SK-N-SH (cell line): ENCODE measurements at places on chromosomes 3 and 15.
A peak's percentile ranks its signal among the peaks of the same experiment; 100 is the strongest.

- peak; percentile 65 for DNase-seq
These were observed 17.0 kb upstream of the MUC4 start for GRCh38 chr3:195828762-195829161.

DNA sequence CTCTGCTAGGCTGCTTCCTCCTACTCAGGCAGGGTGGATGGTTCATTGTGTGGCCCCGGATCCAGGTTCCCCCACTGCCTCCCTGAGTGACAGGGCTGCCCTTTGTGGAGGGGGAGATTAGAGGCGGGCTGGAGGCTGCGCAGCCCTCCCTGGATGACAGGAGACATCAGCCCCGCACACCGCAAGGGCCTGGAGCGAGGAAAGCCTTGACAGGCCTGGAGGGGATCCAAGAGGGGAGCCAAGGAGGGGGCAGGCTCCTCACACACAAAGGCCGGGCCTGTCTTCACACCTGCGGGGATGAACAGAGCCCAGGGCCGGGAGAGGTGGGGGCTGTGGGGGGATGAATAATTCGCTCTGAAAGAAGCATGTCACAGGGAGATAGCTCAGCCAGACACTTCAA is 72.9 kb downstream of the RPN1 start:
- DNase-seq = no peak

- DNase-seq = no peak
These were observed 5.7 kb downstream of the EXOSC7 start for GRCh38 chr3:44981751-44982150.

- DNase-seq = no peak
These were observed 12.4 kb downstream of the GNB4 start for GRCh38 chr3:179438841-179439240.

GRCh38 chr15:44654858-44655257 is 8.6 kb downstream of the SPG11 start:
- DNase-seq = no peak

- DNase-seq = no peak
These were observed 185.1 kb upstream of the TGFBR2 start for GRCh38 chr3:30421266-30421665.

GRCh38 chr3:12179441-12179840 is 20.7 kb upstream of the TIMP4 start:
- DNase-seq = no peak

- no peak for DNase-seq
These were observed 94.4 kb upstream of the NR2E3 start for GRCh38 chr15:71715914-71716313.

- no peak for DNase-seq
These were observed 268.2 kb upstream of the LYSMD4 start for GRCh38 chr15:100001405-100001804.

GRCh38 chr15:39665629-39666250 is 84.9 kb downstream of the THBS1 start:
- DNase-seq = no peak

GRCh38 chr15:36251450-36251849 is 328.0 kb upstream of the CDIN1 start:
- no peak for DNase-seq

GRCh38 chr3:136109499-136109898 is 86.6 kb downstream of the MSL2 start:
- DNase-seq = no peak

GRCh38 chr3:15808679-15809310 is 11.0 kb upstream of the ANKRD28 start:
- DNase-seq = no peak

DNA sequence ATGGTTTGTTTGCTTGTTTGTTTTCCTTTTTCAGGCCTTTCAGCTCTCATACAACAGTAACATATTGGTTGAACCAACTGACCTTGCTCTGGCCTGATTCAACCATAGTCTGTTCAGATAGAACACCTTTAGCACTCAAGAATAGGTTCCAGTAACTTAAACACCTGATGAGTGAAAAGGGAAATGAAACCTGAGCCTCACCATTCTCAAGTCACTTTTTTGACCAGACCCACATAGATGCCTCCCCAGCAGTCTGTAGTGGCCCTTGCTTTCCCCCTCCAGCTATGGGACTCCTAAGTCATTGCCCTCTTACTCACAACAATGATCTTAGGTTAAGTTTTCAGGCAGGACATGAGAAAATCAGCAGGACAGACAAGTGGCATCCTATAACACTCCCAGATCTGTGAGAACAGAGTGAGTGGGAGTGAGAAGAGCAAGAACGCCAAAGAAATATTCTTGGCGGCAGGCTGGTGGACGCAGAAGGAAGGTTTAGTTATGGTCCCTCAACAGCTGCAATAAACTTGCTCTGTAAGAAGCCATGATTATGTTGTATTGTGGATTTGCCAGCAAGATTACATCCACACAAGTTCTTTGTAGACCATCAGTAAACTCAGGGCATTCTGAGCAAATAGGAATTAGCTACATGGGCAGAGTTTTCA is 367.5 kb downstream of the MECOM start:
- no peak for DNase-seq

- DNase-seq = no peak
These were observed 242.6 kb upstream of the TPM1 start for GRCh38 chr15:62799919-62800318.

GRCh38 chr3:172104471-172105072 is 65.2 kb downstream of the FNDC3B start:
- DNase-seq = peak; percentile 12

GRCh38 chr3:77204788-77205187 is 164.9 kb downstream of the ROBO2 start:
- no peak for DNase-seq

DNA sequence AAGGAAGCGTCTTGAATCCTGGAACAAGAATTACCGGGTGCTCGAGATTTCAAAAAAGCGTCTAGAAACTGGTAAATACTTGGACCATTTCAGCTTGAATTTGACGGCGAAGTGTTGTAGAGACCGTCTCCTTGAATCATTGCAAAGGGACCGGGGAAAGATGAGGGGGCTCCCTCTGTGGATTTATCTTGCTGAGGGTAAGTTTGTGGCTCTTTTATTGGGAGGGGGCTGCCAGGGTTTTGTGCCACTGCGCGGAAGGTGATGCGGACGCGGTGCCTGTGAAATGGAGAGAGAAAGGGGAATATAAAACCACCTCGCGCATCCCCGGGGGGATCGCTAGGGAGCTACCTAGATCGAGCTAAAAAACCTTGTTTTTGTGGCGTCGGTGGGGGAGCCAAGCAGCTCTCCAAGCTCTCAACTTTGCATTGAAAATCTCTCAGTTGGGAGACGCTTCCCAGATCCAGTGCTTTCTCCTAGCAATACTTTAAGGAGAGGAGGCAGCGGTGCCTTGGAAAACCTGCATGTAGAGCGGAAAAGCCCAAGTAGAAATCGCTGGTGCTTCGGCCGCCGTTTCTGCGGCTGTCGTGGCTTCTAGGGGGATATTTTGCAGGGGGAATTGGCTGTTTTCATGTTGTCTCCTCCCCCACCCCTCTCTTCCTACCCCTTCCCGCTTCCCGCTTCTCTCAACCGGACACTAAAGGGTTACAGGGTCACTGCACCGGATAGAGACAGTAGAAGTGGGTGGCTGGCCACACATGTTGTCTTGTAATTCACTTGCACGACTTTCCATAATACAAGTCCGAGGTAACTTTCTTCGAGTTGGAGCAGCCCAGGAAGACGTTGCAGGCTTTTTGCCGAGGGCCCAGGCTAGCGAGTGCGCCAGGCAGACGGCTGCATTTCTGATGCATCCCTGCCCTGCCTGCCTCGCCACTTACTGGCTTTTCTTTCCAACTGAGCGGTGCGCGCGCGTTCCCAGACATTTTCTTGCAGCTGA is 187.6 kb downstream of the NLGN1 start:
- DNase-seq = peak; percentile 30

DNA sequence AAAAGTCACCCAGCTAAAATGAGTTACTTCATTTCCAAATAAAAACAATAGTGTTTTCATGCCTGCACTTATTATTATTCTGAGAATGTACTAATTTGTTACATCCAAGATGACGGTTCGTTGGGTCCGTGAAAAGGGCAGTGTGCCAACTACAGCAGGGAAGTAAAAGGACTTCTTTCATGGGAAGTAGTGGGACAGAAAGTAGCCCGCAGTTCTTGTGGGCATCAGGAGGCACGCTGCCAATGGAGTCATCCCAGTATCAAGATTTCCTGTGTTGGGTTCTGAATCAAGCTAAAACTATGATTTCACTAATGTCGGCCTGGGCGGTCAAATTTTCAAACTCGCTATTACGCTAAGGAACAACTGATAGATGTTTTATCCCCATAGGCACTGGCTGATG is 254.5 kb upstream of the SOX2 start:
- no peak for DNase-seq

GRCh38 chr3:473033-473800 is 276.7 kb downstream of the CHL1 start:
- DNase-seq = no peak

DNA sequence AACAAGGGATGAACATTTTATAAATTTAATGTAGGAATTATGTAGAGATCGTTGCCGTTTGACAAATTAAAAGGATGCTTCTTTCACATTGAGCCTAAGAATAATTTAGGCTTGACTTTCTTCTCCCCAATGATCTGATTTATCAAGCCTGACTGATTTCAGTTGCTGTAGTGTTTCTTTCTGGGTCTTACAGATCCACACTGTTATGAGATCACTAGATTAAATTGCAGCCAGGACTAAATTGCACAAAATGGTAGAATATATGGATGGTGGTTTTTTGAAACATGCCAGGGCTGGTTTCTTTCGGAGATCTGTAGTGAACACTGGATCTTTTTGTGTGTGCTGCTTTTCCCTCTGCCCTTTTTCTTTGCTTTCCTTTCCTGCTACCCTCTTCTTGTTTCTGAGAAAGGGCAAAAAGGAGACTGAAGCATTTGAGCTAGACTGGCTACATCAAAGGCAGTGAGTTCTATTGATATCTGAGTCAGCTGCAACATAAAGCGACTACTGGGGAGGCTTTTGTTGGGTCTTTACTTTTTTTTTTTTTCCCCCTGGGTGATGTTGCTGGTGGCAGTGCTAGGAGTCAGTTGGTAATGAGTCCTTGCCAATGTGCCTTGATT is 83.0 kb downstream of the AKAP13 start:
- no peak for DNase-seq

DNA sequence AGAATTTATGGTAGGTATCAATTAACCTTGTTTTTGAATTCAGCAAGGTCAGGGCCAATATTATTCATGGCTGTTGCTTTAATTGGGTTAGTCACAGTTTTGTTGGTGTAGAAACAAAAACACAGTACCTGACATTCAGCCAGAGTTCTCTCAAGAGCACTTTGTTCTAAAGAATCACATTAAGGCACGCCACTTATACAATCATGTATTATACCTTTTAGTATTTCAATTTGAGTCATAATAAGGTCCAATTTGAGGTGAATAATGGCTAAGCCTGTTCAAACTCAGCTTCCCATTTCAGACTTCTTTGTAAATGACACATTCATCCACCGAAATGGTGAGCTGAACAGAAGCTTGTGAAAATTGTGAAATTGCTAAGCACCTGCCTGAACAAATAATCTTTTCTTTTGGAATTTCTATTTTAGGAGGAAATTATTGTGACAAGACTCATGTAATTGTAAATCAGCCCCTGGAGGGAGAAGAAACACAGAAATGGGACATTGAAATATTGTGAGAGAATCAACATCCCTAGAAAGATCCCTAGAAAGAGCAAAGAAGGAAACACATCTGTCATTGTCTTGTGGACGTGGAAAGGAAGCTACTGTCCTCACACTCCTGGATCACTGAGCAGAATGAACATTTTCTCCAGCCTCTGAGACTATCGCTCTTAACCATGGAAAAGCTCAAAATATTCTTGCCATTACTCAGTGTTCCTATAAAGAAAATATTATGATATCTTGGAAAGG is 29.3 kb downstream of the RIOX2 start:
- DNase-seq = no peak

DNA sequence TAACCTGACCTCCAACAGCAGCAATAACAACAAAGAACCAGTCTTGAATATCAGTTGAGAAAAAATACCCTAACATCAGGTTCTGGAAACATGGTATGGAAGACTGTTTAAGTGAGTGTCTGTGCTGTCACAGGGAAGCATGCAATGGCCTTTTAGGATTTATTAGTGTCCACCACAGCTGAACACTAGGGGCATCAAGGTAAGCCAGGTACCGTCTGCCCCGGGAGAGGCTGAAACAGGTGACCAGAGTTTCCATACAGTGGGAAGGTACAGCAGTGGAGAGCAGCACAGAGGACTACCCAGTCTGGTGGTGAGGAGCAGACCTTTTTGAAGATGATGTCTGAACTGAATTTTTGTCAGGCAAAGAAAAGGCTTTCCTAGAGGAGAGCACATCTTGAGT is 18.4 kb downstream of the ZDHHC23 start:
- no peak for DNase-seq

- DNase-seq = no peak
These were observed 190.6 kb downstream of the TCF12 start for GRCh38 chr15:57109005-57109404.

DNA sequence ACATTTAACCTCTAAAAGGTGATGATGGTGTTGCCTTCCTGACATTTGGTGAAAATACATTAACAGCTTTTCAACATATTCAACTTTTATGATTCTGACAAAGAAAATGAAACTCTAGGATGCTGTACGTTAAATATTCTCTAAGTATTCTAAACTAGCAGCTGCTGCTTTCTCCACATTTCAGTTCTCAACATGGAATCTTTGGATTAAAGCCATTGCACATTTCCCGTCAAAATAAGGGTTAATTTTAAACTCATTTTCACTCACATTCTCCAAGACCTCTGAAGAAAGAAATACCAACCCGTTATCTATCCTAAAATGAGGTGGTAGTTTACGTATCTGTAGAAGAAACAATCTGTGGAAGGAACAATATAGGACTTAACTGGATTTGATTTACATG is 655.7 kb upstream of the ARPP21 start:
- DNase-seq = no peak

DNA sequence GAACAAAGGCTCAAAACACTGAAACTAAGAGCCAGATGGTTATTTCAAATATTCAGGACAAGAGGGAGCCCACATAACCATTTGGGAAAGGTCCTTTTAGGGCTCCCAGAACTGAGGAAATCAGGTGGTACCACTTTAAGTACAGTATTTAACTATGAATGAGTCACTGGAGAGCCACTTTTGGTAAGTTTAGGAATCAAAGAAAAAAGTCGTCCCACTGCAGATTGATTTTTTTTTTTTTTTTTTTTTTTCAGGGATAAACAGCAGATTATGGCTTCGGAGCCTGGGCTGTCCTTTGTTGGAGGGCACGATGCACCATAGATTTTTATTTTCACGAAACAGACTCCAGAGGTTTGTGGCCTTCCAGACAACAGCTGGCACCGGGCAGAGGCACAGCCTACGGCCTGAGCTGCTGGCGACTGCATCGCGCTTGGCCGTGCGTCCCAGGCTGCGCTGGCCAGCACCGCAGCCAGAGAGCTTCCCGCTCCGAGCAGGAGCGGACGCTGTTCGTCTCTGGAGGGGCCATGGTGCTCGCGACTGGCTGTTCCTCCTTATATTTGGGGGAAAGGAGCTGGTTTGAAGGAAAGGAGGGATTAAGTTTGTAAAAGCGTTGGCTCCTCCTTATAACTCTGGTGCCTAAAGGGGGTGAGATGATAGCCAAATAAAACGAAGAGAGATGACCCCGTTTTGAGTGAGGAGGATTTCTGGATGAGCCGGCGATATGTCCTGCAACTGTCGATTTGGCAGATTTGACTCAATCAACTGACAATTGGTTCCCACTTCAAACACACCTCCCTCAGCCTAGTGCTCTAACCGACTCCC is 152.9 kb upstream of the GOLIM4 start:
- peak; percentile 72 for DNase-seq

- no peak for DNase-seq
These were observed 131.8 kb downstream of the FOXB1 start for GRCh38 chr15:60135961-60136360.

- peak; percentile 81 for DNase-seq
These were observed at the start of the genes BBS4 and HIGD2B for GRCh38 chr15:72685925-72686794. Gene BBS4, plus strand, starts transcription at chr15:72686207. Its CDS starts 21 bp downstream, at chr15:72686228. Gene HIGD2B, minus strand, starts transcription at chr15:72686182. Its CDS starts 9,808 bp downstream, at chr15:72676374.

- no peak for DNase-seq
These were observed 108.5 kb downstream of the TNIK start for GRCh38 chr3:171351676-171352075.
